ENCODE measurements at places on chromosomes 16 and 17.

DNA sequence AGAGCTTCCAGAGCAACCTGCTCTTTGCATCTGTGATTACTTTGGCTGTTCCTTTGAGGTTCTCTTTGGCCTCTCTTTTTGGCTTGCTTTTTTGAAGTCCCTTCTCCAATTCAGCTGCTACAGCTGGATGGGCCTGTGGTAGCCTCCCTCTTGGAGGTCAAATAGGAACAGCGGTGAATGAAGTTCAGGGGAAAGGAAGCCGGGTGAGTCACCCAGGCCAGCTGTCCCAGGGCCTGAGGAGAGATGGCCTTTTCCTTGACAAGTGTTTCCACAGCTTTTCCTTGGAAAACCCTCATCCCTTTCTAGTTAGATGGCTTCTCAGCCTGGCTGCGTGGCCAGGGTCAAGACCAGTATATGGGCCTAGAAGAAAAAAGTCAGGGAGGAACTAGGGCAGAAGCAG lies 103.1 kb downstream of the STX8 start:
- DNase-seq = no peak

GRCh38 chr16:73015612-73016487 lies 32.1 kb downstream of the ZFHX3 start:
- peak; percentile 79 for DNase-seq

DNA sequence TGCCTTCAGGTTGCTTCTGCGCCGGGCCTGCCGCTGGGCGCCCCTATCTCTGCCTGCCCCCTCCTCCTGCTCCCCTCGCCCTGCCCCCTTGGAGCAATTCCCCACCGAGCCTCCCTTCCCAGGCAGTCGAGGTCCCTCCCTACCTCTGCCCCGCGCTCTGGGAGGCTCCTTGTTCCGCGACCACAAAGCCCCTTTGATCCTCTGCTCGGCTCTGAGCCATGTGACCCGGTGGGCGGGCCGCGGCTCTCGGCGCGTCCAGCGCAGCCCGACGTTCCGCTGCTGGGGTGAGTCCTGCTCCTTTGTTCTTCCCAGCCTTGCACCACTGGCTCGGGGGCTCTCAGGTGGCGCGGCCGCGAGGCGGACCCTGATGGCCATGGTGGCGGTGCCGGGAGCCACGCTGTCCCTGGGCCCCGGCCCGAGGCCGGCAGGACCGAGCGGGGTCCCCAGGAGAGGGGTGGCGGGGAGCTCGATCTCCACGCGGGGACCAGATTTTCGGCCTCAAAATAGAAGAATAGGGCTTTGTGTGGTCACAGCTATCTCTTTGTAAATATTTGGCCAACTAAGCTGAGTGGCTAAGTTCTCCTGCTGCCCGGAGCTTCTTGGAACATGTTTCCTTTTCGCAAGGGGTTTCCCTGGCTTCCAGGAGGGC lies 310.6 kb downstream of the SEC14L1 start:
- DNase-seq = no peak

DNA sequence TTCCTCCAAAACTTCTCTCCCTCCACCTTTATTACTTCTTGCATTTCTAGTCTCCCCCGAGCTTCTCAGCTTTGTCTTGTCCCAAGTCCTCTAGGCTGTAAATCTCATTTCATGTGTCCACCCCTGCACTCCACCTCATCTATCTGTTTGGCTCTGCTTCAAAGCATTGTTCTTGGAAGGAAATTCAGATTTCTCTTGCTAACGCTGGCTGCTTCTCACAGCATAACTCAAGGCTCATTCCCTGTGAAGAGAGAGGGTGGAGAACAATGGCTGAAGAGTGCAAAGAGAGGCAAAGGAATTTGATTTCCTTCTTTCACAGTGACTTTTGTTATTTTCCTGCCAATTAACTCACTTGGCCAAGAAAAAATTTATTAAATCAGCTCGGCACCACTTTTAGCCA lies 476.5 kb downstream of the TMEM114 start:
- DNase-seq = no peak

DNA sequence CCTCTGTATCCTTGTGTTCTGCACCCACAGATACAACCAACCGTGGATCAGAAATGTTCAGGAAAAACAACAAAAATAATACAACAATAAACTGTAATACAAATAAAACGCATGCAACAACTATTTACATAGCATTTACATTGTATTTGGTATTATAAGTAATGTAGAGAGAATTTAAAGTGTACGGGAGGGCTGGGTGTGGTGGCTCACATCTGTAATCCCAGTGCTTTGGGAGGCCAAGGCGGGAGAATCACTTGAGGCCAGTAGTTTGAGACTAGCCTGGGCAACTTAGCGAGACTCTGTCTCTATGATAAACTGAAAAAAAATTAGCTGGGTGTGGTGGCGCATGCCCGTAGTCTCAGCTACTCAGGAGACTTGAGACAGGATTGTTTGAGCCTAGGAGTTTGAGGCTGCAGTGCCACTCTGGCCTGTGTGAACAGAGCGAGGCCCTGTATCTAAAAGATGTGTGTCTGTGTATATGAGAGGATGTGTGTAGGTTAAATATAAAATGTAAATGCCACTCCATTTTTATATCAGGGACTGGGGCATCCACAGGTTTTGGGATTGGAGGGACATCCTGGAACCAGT lies 13.3 kb downstream of the SEC14L1 start:
- DNase-seq = no peak
